Small intestine (tissue), 16 donors: ENCODE measurements at places on chromosomes 5 and 9.

DNA sequence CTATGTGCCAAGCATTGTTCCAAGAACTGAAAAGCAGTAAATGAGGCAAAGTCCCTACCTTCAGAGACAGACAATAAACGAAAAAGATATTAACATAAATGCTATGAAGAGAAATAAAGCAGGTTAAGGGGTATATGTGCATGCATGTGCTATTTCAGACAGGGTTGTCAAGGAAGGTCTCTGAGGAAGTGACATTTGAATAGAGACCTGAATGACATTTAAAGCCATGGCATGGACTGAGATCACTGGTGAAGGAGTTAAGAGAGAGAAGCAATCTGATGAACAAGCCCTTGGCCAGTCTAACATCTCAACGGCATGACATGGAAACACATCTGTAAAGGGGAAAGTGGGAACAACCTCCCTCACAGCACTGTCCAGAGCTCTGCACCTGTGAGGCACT is 14.5 kb downstream of the FBXO10 start:
- DNase-seq, result no peak

GRCh38 chr9:134220311-134220710 is 55.9 kb upstream of the RNU6ATAC start:
- DNase-seq, result no peak

DNA sequence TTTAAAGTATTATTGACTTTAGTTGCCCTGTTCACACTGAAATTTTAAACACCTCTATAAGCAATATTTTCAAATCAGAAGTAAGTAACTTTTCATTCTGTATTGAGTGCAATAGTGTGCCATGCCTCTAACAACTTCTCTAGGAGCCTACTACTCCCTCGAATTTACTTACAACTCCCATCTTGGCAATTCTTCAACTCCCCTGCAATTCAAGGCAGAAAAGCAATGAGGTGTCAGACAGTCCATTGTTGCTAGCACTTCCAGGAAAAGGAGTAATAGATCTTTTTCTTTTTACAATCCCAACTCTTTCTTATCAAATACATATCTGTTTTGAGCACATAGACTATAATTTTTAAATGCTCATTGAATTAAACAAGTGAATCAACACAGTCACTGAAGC is 222.7 kb upstream of the PUM3 start:
- no peak for DNase-seq

DNA sequence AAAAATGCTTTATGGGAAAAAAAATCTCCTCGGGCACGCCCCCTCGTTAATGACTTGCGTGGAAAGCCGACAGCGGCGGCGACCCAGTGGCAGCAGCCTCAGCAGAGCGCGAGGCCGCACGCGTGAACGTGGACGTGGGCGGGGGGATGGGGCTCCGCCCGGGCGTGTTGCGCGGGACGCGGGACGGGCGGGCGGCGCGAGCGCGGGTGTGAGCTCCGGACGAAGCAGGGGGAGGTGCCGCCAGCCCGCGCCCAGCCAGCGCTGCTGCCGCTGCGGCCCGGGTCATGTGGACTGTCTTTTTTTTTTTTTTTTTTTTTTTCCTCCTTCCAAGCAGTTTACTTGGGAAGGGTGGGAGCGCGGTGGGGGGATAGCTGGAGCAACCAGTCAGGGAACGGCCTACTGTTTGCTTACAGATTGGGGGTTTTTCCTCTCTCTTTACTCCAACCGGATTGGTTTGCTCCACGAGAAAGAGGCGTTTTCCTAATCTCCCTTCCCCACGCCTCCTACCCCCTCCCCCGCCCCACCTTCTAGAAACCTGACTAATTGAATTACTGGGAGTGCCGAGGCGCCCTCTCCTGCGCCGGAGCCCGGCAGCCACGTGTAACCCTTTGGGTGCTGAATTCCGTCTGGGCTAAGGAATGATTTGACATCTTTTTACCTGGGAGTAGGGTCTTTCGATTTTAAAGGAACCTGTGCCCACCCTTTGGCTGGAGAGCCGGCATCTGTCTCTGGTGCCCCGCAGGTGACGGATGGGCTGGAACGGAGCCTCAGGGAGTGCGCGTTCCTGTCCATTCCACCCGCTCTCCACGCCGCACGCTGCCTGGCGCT is 1.7 kb upstream of the EFNA5 start:
- peak; percentile 81 for DNase-seq

DNA sequence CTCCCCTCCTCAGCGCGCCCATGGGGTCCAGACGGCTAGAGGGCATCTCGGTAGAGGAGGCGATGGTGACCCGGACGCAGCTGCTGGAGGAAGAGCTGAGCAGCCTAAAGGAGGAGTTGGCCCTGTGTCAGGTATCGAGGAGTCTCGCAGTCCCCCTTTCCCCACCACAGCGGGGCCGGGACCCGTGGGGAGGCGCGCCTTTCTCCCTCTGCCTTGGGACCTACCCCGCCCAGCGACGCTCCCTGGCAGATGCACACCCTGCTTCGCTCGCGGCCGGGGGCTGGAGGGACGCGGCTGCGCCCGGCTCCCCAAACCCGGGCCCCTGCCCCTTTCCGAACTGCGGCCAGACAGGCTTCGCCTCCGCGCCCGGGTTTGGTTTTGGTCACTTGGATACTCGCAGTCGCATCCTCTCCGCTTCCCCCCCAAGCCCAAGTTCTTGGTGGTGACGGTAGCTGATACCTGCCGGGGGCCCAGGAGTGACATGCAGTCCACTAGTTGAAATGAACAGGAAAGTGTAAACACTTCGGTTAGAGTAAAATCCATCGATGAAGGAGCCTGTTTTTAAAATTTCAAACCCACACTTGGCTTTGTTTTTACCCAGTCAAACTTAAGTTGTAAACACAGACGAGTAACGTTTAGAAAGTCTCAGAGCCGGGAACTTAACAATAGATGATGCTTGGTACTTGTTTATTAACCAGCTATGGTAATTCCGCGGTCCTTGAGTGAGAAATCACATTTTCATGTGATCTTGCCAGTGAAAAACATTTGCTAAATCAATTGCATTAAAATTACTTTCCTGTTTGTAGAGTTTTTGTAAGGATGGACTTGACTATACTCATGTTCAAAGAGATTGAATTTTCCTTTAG is 688 bp downstream of the CNTLN start:
- no peak for DNase-seq

DNA sequence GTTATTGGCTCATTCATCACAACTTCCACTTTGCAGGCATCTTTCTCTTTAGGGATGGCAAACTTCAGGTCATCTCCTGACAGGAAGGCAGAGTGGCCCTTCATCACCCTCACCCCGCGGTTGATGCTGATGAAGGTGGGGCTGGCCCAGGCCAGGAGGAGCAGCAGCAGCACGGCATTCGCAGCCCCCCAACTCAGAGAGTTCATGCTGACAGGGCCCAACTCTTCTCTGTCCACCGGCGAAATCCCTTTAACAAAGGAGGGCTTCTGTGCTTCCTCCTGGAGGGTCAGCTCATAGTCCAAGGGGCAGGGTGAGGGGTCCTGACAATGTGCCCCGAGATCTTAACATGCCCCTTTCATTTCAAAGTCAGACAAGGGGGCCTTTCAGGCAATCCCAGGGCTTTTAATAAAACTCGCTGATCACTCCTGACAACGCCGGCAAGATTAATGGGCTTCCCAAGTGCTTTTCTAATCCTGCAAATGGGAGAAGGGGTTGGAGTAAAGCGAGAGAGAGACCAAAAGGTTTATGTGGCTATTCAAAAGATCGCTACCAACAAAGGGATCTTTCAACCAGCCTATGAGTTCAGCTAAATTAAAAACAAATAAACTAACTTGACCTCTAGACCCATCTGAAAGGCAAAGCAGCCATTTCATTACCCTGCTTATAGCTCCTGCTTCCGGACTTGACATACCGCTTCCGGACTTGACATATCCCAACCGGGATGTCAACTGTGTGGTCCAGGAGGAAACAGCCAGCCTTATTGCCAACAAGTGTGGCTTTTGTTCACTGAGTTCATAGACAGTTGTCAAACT is 41.2 kb downstream of the FREM1 start:
- DNase-seq, result no peak
